Type B pancreatic cell (in vitro differentiated cells): ENCODE measurements at places on chromosomes 5 and 9. TPM values are rescaled to one million over a fixed set of nuclear protein-coding genes. Genes with fewer than 3 reads are reported as not detected.

SCGB3A2 gene
- 1.4 TPM in 1 of 2 replicates, not detected in the other for total RNA-seq

LCN6 gene
- total RNA-seq: not detected in 2 replicates

PGM5 gene
- total RNA-seq: 5.8 and 21.2 TPM in 2 replicates

GPR150 gene
- total RNA-seq: not detected in 2 replicates

WDR31 gene
- 5.0 and 6.7 TPM in 2 replicates for total RNA-seq

GDA gene
- total RNA-seq: 8.0 and 13.4 TPM in 2 replicates

TMC1 gene
- not detected in 2 replicates for total RNA-seq

VCAN gene
- total RNA-seq: 106 and 341 TPM in 2 replicates

PCDHGA10 gene
- total RNA-seq: 9.8 and 18.5 TPM in 2 replicates

EGFL7 gene
- 20.7 and 25.5 TPM in 2 replicates for total RNA-seq

IL5 gene
- total RNA-seq: not detected in 2 replicates

HAPLN1 gene
- total RNA-seq: 3.1 and 5.5 TPM in 2 replicates

SAXO1 gene
- 0.48 TPM in 1 of 2 replicates, not detected in the other for total RNA-seq

DNA sequence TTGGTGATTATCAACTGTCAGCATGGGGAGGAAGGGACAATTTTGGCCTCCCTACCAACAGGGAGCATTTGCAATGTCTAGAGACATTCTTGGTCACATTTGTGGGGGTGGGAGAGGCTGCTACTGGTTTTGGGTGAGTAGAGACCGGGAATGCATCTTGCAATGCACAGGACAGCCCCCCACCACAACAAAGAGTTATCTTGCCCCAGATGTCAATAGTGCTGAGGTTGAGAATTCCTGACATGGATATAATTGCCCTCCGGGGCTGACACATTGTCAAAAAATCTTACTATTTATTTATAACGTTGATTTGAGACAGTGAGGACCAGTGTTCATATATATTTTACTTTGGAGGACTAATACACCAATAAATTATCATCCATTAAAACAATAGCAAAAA lies 316.1 kb downstream of the PSAT1 start:
- DNase-seq: no peak
- no peaks in the 10 kb centered on the region for H3K36me3 ChIP-seq
- H3K27me3 ChIP-seq: peaks cover 21% of the 10 kb centered on the region
- no peak overlapping the region for H3K27ac ChIP-seq
- H3K4me1 ChIP-seq: peaks cover 8% of the 10 kb centered on the region

DNA sequence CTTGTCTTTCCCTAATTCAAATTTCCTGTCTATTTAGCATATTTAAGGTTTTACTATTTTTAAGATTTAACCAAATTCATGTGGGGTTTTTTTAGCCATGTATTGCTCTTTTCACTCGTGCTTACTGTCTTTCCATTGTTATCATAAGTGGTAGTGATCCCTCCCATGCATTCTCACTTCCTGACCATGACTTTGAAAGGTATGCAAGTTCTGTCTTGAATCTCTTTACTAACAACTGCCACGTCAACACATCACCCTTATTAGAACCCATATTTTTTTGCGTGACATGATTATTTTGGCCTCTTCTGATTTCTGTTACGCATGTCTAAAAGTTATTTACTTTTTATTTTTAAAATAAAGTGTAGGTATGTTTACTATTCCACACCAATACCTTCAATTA lies 94.7 kb upstream of the CDH6 start:
- no peaks in the 10 kb centered on the region for H3K36me3 ChIP-seq
- no peaks in the 10 kb centered on the region for H3K4me1 ChIP-seq
- H3K4me3 ChIP-seq: no peak overlapping the region
- DNase-seq: no peak
- H3K27me3 ChIP-seq: no peaks in the 10 kb centered on the region

- H3K27me3 ChIP-seq: no peaks in the 10 kb centered on the region
- peak overlapping the region; percentile 73 for H3K27ac ChIP-seq
- no peak for DNase-seq
- H3K4me1 ChIP-seq: peaks cover 24% of the 10 kb centered on the region
Observed at GRCh38 chr9:127237801-127238200, 26.8 kb upstream of the GARNL3 start.

DNA sequence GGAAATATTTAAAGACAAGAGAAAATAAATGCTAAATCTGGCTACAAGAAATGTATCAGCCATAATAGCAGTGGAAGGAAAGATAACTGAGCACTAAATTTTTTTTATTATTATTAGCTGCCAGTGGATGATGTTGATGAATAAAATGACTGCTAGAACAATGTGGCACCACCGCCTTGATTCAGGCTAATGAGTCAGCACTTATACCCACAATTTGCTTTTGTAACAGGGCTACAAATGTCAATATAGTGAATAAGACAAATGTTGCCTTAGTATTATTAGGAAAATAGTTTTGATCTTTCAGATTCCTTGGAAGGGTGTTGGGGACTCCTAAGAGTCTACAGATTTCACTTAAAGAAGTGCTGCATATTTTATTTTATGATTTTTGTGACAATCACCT lies 555.2 kb upstream of the GRAMD2B start:
- H3K36me3 ChIP-seq: no peaks in the 10 kb centered on the region
- H3K4me1 ChIP-seq: peaks cover 4% of the 10 kb centered on the region
- H3K4me3 ChIP-seq: no peak overlapping the region

DNA sequence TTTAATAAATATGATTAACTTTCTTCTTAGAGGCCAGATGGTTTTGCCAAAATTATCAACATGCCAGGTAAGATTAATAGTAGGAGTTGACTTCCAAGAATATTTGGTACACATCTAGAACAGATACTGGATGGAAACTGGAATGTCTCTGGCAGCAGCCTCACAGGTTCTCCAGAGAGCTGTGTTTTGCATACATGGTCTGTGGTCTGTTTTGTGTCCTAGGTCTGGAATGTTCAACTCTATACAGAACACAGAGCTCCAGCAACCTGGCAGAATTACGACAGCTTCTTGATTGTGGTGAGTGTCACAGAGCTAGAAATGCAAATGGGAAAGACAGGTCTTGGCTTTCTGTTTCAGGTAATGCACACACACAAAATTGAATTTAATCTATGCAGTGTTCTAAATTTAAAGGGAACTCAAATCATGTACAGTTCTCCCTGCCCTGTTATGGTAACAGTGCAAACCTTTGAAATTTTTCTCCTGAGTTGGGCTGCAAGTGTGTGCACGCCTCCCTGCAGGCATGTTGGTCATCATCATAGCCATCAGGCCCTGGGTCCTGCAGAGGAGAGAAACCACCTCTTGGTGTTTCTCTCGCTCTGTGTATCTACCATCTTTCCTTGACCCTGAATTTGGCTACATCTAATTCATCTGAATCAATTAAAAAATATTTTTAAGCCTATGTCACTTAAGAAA lies 58.3 kb downstream of the PIK3R1 start:
- no peak overlapping the region for H3K4me3 ChIP-seq
- peaks cover 45% of the 10 kb centered on the region for H3K36me3 ChIP-seq
- H3K4me1 ChIP-seq: peaks cover 36% of the 10 kb centered on the region
- H3K27ac ChIP-seq: no peak overlapping the region

- H3K27ac ChIP-seq: no peak overlapping the region
- H3K36me3 ChIP-seq: no peaks in the 10 kb centered on the region
- H3K4me3 ChIP-seq: no peak overlapping the region
- H3K27me3 ChIP-seq: no peaks in the 10 kb centered on the region
- peaks cover 9% of the 10 kb centered on the region for H3K4me1 ChIP-seq
Observed at GRCh38 chr5:126007841-126008240, 415.4 kb upstream of the GRAMD2B start.

GRCh38 chr5:84430863-84431663 lies 46.4 kb upstream of the EDIL3 start:
- no peak for DNase-seq
- H3K27me3 ChIP-seq: no peaks in the 10 kb centered on the region
- no peaks in the 10 kb centered on the region for H3K36me3 ChIP-seq
- H3K4me3 ChIP-seq: no peak overlapping the region
- no peak overlapping the region for H3K27ac ChIP-seq
- peaks cover 2% of the 10 kb centered on the region for H3K4me1 ChIP-seq

GRCh38 chr5:103092676-103093075 lies 27.3 kb downstream of the GIN1 start:
- no peak overlapping the region for H3K4me3 ChIP-seq
- H3K36me3 ChIP-seq: peaks cover 7% of the 10 kb centered on the region
- H3K4me1 ChIP-seq: no peaks in the 10 kb centered on the region
- H3K27ac ChIP-seq: no peak overlapping the region

GRCh38 chr5:143448518-143448917 lies 45.0 kb upstream of the NR3C1 start:
- no peaks in the 10 kb centered on the region for H3K27me3 ChIP-seq
- no peaks in the 10 kb centered on the region for H3K36me3 ChIP-seq
- H3K4me3 ChIP-seq: no peak overlapping the region
- DNase-seq: no peak
- peaks cover 11% of the 10 kb centered on the region for H3K4me1 ChIP-seq

DNA sequence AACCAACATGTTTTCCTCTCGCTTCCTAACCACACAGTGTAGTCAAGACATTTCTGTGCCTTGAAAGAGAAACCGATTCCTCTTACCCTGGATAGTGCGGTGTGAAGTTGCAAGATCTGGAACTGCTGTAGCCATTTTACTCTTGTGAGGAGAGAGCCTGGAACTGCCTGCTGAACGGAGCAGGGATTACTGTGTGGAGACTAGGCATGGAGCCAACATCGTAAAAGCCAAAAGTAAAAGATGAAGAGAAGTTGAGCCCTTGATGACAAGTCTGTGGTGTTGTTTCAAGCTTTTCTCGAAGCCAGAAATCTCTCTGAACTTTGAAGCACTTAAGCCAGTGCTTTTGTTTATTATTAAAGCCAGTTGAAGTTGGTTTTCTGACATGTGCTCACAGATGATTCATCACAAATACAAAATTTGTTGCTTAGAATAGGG lies 110.1 kb upstream of the GRIN3A start:
- no peak overlapping the region for H3K27ac ChIP-seq
- DNase-seq: no peak
- H3K36me3 ChIP-seq: no peaks in the 10 kb centered on the region
- no peaks in the 10 kb centered on the region for H3K27me3 ChIP-seq

DNA sequence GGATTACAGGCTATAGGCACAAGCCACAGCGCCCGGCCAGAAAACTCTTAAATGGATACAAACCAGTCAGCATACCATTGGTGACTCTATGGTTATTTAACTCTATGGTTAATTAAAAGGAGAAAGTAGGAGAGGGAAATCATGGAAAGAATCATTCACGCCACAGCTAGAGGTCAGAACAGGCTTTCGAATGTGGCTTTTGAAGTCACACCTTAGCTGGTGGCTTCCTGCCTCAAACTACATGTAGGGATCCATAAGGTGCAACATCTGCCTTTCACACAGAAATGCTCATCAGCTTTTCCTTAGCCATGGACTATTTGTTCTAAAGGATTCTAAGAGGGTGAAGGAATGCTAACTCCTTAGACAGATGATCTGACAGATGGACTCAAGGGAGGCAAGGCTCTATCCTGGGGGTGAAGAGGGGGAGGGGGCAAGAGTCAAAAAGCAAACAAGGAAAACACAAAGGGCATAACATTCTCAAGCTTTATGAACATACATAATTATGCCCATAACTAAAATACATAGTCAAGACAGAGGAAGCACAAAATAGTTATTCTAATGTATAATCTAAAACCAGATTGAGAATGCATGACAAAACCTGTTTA lies 130.9 kb downstream of the EFNA5 start:
- H3K27ac ChIP-seq: no peak overlapping the region
- peaks cover 9% of the 10 kb centered on the region for H3K36me3 ChIP-seq
- DNase-seq: no peak
- H3K27me3 ChIP-seq: peaks cover 13% of the 10 kb centered on the region
- H3K4me1 ChIP-seq: peaks cover 51% of the 10 kb centered on the region
